ENCODE measurements at places on chromosomes 2 and 18. TPM values are rescaled to one million over a fixed set of nuclear protein-coding genes. Genes with fewer than 3 reads are reported as not detected.

CNDP1 gene
- 0.35 TPM for total RNA-seq

DNA sequence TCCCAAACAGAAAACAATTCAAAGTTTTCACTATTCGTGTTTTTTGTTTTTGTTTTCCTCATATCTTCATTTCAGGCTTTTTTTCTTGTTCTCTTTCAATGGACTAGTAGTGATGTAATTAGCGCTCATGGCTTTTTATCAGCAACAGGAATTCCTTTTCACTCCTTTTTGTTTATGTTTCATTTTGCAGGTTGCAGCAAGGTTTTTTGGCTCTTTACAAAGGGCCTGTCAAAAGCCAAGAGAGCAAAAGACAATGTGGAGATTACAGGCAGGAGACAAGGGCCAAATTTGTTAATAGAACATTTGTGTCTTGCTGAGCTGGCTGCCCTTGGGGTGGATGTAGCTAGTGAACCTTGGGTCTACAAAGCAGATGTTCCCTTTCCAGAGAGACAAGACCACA, 467.4 kb upstream of the CDH20 start:
- no peak for DNase-seq

CARF gene
- 4.6 TPM for total RNA-seq

ZNF385B gene
- 0.61 TPM for total RNA-seq

DNA sequence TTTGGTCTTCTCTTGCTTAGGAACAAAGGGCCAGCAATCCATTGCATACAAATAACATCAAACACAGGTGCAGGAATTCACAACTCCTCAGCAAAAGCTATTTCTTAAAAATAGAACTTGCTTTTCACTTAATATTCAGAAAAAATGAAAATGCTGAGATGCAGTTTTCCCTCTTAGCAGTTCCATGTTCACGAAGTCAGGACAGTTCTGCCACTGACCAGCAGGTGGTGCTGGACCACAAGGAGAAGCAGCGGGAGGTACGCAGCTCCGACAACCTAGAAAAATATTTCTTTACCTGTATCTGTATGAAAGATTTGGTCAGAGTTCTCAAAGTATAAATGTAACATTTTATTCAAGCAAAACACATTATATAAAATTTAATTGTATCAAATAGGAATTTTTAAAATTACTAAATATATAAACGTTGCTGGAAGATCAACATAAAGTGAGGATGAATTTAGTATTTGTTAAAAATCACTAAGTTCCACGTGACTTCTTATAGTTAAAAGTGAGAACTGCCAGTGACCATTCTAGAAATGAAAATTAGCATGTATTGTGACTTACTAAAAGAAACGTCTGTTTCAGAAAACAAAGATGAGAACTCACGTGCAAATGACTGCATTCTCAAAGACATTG, 48.8 kb downstream of the ADNP2 start:
- no peak for DNase-seq

Measured in pancreas (tissue), 10 donors.